NCI-H1417 treated with DMSO at 0.1 percent for 48 hours (cell line): ENCODE measurements at places on chromosomes 3 and 15.
A peak's percentile ranks its signal among the peaks of the same experiment; 100 is the strongest.

- no peak for DNase-seq
Measured at GRCh38 chr3:116873142-116873541, 163.6 kb downstream of the TUSC7 start.

GRCh38 chr3:42351207-42351606 is 59.2 kb downstream of the LYZL4 start:
- DNase-seq: no peak

- DNase-seq: no peak
Measured at GRCh38 chr3:52874160-52874701, 23.1 kb downstream of the STIMATE start.

GRCh38 chr3:181561139-181562031 is 150.3 kb upstream of the SOX2 start:
- peak; percentile 98 for DNase-seq

GRCh38 chr3:66439666-66440344 is 61.0 kb downstream of the LRIG1 start:
- DNase-seq: no peak

- no peak for DNase-seq
Measured at GRCh38 chr3:72102112-72102616, 317.2 kb upstream of the PROK2 start.

- no peak for DNase-seq
Measured at GRCh38 chr15:65881766-65882434, 12.6 kb downstream of the RAB11A start.

GRCh38 chr3:160478338-160478737 is 28.8 kb upstream of the TRIM59 start:
- DNase-seq: no peak

DNA sequence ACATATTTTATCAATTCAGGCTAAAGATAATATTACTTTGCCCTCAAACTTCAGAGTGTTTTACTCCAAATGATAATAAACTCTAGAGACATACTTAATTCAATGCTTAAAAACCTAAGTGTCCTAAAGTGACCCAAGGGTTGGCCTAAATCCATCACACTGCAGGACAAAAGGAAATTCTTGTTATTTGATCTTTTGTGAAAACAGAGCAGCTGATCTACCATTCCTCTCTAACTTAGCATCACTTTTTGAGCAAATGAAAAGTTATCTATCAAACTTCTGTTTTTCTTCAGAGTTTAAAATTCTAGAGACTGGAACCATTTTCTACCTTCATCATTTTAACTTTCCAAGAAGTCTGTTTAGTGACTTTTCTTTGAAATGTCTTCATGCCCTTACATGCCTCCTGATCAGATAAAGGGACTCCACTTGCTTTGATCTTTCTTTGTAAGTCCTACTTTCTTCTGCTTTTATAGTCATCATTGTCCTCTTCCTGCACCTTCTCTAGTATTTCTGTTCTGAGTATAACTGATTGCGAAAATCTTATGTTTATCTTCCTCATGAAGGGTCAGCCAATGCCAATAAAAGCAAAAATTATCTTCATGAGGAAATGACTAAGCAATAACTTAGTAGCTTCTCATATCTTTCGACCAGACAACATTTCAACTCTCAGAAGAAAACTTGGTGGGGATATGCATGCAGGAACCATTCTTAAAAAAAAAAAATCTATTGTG is 378.7 kb upstream of the TGFBR2 start:
- DNase-seq: no peak

DNA sequence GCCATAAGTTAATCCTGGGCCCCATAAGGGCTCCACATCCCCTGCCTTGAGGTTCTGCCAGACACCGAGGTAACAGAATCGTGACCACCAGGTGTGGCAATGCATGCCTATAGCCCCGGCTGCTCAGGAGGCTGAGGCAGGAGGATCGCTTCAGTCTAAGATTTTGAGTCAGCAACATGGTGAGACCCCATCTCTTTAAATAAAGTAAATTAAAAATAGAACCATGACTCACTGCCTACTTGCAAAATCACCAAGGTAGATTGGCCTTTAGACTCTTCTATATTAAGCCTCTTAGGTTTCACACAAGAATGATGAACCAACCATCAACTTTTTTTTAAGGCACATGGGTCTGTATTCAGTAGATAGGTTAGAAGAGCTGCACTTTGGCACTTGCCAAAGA is 9.7 kb downstream of the WDR5B start:
- no peak for DNase-seq

GRCh38 chr15:67025719-67026609 is 39.4 kb upstream of the SMAD3 start:
- no peak for DNase-seq

DNA sequence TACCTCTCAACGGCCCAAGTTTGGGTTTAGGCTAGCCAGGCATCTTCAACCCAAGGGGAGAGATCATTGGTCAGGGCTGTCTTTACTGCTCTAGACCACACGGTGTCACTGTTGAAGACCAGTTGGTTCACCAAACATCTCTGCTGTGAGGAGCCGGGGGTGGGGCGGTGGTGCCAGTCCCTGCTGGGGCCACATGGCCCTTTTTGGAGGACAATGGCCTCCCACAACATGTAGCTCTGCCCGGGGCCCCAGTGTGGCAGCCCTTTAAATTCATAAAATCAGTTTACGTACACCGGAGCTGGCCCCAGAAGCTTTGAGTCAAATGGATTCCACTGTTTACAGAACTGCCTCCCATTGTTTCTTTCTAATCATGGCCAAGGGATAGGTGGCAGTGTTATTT is 19.1 kb upstream of the TM4SF18 start:
- DNase-seq: no peak

DNA sequence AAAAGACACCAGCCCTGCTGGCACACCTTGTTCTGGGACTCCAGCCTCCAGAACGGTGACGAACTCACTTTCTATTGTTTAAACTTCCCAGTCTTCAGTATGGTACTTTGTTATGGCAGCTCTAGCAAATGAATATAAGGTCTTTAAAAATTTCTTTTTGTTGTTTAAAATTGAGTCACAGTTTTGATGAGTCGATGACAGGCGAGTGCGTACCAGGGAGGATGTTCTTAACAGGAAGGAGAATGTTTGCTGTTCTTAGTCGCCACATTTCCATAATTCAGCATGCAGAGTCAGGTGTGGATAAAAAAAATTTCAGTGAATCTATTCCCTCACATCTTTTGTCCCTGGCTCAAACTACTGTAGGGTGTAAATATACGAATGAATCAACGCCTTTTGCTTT is 12.4 kb downstream of the DNASE1L3 start:
- DNase-seq: no peak
